B cell (primary cell): ENCODE measurements at places on chromosomes 6 and 20. TPM values are rescaled to one million over a fixed set of nuclear protein-coding genes. Genes with fewer than 3 reads are reported as not detected.

DAAM2 gene
- not detected in 2 replicates for total RNA-seq

- no peak for DNase-seq
These were observed 47.0 kb downstream of the DLL1 start for GRCh38 chr6:170243791-170244291.

PTCRA gene
- not detected in 2 replicates for total RNA-seq

GRCh38 chr20:62132421-62132820 lies 10.1 kb downstream of the LSM14B start:
- DNase-seq: no peak

GRCh38 chr6:19833947-19834346 lies 3.2 kb upstream of the ID4 start:
- no peak for DNase-seq

C6orf141 gene
- not detected in 2 replicates for total RNA-seq

FAM209B gene
- total RNA-seq: 1.9 and 2.2 TPM in 2 replicates

GOPC gene
- 25.0 and 26.7 TPM in 2 replicates for total RNA-seq

OR12D1 gene
- not detected in 2 replicates for total RNA-seq

TFAP2A gene
- total RNA-seq: not detected in 2 replicates

- no peak for DNase-seq
These were observed 1.7 kb downstream of the KHDC3L start for GRCh38 chr6:73364121-73364520.

DNA sequence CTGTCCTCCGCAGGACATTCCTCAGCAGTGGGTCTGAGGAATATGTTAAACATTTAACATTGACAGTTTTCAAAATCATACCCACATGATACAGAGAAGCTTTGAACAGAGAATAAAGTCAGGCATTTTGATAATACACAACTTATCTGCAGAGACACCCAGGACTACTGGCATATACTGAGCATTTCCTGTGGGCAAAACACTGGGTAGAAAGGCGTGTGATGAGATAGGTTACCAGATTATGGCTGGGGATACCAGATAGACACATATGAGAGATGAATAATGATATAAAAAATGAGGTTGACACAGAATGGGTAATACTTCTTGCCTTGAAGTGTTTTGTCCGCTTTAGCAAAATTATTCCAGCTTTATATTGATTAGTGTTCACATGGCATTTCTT lies 31.4 kb upstream of the TRIM26 start:
- DNase-seq: no peak

SGK2 gene
- total RNA-seq: 1.7 and 2.4 TPM in 2 replicates

- DNase-seq: no peak
These were observed 187.2 kb upstream of the COL21A1 start for GRCh38 chr6:56434606-56435005.

SERINC3 gene
- 51.6 and 56.7 TPM in 2 replicates for total RNA-seq

- DNase-seq: no peak
These were observed 46.8 kb downstream of the ELOVL5 start for GRCh38 chr6:53301801-53302537.

GRCh38 chr20:51121272-51121671 lies 98.4 kb upstream of the KCNG1 start:
- DNase-seq: no peak

SLC32A1 gene
- not detected in 2 replicates for total RNA-seq

GRCh38 chr6:113050010-113050858 lies 703.1 kb downstream of the RFPL4B start:
- no peak for DNase-seq

- no peak for DNase-seq
These were observed 24.5 kb downstream of the CHMP4B start for GRCh38 chr20:33835615-33836172.
